ENCODE measurements at places on chromosomes 12 and 14.

DNA sequence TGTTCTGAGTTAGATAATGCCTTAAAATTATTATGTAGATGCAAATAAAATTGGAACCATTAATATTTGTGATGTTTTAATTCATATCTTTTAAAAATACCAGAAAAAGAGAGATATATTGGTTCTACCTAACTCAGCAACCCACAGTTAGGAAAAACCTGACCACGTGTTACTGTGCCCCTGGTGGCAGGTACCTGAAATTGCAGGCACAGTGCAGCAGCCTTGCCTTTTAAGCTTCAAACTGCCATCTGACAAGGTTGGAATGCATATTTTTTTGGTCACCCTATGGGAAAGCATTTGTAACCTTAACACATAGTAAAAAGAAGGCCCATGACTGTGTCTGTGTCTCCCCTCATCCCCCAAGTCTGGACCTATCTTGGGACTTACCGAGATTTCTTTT lies 109.4 kb upstream of the NOS1 start:
- DNase-seq = no peak

DNA sequence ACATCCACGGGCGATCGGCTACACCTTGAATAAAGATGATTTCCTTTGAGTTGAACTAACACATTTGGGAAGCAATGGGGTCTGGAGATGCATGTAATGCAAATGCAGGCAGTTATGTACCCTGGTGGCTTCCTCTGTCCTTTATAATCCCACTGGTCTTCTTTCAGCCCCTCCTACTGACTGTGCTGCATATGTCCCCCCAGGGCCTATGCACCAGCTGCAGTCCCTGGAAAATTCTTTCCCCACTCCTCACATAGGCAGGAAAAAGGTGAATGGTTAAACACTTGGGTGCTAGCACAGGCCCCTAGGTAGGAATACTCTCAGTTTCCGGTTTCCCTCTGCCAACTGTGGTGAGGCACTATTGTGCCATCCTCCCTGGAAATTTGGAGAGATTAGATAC lies 294.8 kb upstream of the SOX5 start:
- DNase-seq = no peak

DNA sequence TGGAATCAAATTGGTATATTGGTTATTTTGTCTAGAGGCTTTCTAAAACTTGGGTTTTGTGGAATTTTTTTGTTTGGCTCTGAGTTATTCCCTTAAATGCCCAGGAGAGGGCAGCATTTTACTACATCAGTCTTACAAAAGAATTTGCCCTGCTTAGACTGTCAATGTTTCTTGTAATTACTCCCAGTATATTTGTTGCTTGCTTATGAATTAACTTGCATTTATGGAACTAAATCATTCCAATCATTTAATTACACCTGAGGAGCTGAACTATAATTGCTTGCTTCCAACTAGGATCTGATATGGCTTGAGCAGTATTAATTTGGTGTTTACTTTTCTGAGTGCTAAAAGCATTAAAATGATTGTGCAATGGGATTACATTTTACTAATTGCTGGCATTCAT lies 48.7 kb downstream of the MIPOL1 start:
- DNase-seq = no peak

GRCh38 chr14:52848626-52849025 lies 57.2 kb upstream of the GNPNAT1 start:
- no peak for DNase-seq

DNA sequence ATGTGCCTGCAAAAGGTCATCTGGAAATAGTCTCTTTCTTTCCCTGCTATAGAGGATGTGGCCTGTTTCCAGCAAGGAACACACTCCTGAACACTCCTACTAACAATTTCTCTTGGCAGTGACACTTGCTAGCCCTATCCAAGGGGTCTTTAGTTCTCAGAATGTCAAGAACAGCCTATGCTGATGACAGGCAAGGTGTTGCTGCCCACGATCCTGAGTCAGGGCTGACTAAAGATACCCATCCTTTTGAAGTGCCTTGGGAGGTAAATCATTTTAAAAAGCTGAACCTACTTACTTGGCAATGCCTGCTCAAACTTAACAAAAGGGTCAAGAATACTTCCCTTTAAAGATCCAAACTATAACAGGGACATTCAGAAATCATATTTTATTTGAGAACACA lies 1146.4 kb downstream of the VRK1 start:
- no peak for DNase-seq

DNA sequence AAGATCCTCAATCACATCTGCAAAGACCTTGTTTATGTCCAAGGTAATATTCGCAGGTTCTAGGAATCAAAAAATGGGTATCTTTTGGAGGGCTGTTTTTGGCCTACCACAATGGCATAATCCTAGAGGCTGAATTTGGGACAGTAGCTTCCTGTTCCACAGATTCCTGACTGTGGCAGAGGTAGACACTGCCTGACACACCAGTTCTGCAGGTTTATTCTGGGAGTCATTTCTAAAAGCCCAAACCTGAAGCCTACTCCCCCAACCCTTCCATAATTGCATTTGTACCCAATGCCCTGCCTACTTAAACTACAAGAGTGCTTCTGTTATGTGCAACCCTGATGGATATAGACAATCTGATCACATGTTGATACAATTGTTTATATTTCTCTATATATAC lies 378.9 kb downstream of the PCNX1 start:
- DNase-seq = no peak

- DNase-seq = no peak
These were observed 2.2 kb downstream of the DHRS1 start for GRCh38 chr14:24297190-24297964.
